Activated T-cell treated with anti-CD3 and anti-CD28 coated beads for 24 hours (primary cell): ENCODE measurements at places on chromosomes 7 and 10.

- DNase-seq: no peak
These were observed 891.1 kb upstream of the AUTS2 start for GRCh38 chr7:68707159-68707558.

GRCh38 chr10:24351961-24352360, 143.0 kb downstream of the KIAA1217 start:
- no peak for DNase-seq

- DNase-seq: no peak
These were observed 811 bp upstream of the ARHGAP12 start for GRCh38 chr10:31929261-31930022.

DNA sequence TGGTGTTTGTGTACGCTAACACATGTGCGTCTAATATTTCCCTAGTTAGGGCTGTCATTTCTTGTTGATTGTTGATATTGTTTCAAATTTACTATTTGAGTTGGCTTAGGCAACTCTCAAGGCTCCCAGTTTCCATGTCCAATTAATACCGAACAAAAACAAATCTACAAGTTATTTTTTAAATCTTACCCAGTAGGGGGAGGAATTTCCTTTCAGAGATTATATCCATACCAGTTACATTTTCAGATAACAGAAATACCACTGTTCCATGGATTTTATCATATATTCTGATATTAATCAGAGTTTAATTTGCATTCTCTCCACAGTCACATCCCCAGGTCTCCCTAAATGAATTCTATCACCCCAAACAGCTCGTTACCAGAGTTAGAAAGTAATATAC, 7.2 kb upstream of the AKR1B10 start:
- no peak for DNase-seq

- DNase-seq: no peak
These were observed 41.7 kb downstream of the SGMS1 start for GRCh38 chr10:50582046-50582445.

- no peak for DNase-seq
These were observed 15.5 kb downstream of the TUBGCP2 start for GRCh38 chr10:133292919-133293809.

GRCh38 chr7:102834999-102835398, 77.8 kb upstream of the LRRC17 start:
- DNase-seq: peak; percentile 4

- DNase-seq: no peak
These were observed 103.0 kb downstream of the TCF7L2 start for GRCh38 chr10:113053091-113053490.

GRCh38 chr10:79445977-79446757, 743 bp upstream of the ZCCHC24 start:
- no peak for DNase-seq

DNA sequence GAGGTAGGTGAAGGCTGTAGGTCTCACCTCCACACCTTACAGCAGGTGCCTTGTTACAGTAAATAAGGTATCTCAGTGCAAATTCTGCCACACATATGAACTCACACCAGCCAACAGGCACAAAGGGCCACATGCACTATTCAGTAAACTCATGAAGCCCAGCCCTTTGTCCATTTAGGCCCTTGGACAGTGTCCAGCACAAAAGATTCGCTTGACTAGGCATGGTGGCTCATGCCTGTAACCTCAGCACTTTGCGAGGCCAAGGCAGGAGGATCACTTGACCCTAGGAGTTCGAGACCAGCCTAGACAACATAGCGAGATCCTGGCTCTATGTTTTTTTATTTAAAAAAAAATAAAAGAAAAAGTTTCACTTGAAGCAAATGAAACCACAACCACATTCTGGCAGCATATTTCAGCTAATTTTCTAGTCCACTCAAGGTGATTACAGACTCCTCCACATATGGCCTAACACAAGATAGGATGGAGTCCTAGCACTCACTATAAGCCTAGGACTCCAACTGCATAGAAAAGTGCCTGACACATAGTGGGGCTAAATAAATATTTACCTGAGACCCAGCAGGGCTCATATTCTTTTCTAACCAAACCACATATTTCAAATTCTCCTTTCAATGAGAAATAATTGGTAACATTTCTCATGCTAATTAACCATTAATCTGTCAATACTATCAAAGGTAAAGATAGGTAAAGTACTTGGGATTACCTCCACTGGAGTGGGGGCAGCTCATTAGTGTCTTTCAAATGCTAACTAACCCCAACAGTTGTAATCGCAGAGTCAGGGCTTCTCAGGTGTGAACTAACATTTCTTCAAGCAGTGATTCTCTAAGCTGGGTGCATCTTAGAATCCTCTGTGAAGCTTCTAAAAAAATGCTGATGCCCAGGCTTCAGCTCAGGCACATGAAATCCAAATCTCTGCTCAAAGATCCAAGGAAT, 4.5 kb upstream of the ANKRD1 start:
- DNase-seq: no peak

- DNase-seq: no peak
These were observed 504.1 kb downstream of the SDK1 start for GRCh38 chr7:3805151-3805550.

- DNase-seq: no peak
These were observed 201.9 kb downstream of the MALRD1 start for GRCh38 chr10:19250546-19250945.

GRCh38 chr7:1452205-1452604, 7.1 kb downstream of the MICALL2 start:
- DNase-seq: no peak

- no peak for DNase-seq
These were observed 616.4 kb downstream of the SDK1 start for GRCh38 chr7:3917436-3917835.

DNA sequence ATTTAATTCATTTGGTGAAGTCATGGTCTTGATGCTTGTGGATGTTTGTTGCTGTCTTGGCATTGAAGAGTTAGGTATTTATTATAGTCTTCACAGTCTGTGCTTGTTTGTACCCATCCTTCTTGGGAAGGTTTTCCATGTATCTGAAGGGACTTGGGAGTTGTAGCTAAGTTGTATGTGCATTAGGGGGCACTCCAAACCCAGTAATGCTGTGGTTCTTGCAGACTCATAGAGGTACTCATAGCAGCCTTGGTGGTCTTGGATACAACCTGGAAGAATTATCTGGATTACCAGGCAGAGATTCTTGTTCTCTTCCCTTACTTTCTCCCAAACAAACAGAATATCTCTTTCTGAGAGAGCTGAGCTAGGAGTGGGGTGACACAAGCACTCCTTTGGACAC, 93.2 kb downstream of the ADCYAP1R1 start:
- no peak for DNase-seq

DNA sequence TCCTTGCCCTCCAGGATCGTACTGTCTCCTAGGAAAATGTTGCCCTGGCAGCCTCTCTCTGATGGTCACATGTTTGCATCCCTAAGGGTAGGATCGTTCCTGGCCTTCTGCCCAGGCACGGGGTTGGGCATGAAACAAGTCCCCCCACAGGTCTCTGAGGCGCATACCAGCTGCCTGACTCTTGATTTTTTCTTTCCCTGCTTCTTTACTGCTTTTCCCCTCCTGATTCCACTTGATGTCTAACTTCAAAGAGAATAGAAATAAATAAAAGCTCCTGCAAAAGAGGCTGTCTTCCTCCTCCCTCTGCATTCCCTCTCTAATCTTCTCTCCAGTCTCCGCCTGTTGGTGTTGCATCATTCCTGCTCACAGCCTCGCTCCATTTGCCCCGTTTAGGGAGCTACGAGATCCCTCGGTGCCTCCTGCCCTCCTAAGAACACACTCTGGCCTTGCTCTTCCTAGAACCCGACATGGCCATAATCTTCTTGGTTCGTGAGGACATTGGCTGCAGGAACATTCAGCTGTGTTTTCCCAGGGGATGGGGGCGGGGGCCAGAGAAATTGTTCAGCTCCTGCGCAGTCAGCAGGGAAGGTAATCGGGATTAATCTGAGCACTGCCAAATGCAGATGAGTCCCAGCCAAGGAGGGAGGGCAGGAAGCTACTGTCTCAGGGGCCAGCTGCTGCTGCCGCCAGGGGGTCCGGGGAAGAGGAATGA, 26.0 kb downstream of the LEP start:
- no peak for DNase-seq

- DNase-seq: no peak
These were observed 361.5 kb downstream of the FRMD4A start for GRCh38 chr10:13969118-13969791.

DNA sequence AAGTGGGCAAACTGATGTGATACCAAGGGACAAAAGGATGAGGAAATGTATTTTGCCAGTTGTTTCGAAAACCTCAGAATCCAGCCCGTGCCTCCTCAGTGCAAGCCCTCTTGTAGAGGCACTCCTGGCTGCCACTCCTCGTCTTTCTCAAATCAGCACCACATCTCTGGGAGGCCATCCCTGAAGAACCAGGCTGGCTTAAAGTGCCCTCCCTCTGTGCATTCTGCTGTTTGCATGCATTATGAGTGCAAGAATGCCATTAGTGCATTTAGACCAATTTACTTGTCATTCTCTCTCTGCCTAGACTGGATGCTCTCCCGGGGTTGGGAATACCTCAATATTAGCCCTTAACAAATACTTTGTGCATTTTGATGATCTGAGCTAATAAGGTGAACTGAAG, 19.9 kb upstream of the FAM180A start:
- no peak for DNase-seq

- DNase-seq: no peak
These were observed 55.7 kb upstream of the HECTD2 start for GRCh38 chr10:91354166-91355075.

DNA sequence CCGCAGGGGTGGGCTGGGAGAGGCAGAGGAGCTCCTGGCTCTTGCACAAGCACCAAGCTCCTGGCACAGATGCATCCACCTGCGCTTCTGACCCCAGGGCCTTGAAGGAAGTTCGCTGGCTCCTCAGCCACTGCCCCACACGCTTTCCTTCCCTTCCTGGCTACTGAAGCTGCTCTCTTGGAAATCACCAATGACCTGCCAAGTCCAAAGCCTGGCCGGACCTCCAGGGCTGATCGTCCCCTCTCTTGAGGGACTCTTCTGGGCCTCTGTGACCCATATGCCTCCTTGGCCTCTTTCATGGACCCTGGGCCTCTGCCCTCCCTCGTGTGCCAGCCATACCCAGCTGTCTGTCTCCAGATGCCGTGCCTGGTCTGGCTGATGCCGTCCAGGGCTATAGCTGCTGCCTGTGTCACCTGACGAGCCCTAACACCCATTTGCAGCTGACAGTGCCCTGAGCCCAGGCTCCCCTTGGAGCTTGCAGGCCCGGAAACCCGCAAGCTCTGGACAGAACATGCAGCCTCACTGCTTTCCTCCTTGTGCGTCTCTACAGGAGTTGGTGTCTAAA, 113.4 kb downstream of the PRKAG2 start:
- no peak for DNase-seq

- no peak for DNase-seq
These were observed 38.1 kb downstream of the ELMO1 start for GRCh38 chr7:37410305-37411229.

- no peak for DNase-seq
These were observed 73.4 kb upstream of the INSIG1 start for GRCh38 chr7:155224116-155224811.

GRCh38 chr7:88590963-88591362, 168.5 kb upstream of the ZNF804B start:
- no peak for DNase-seq

DNA sequence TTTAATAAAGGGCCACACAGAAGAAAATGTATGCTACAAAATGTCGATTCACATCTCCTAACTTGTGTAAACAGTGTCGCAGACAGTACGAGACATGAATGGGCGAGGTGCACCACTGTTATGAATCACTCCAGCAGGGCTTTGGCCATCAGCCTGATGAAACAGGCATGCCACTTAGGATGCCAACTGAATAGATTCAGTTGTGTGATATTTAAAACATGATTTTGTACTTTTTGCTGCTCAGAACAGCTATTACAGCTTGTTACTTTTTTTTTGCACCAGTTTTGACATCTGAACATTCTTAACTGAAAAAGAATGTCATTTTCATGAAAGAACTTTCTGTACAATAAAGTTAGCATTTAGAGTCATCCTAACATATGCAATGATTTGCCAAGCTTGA, 138.1 kb downstream of the VTI1A start:
- no peak for DNase-seq

GRCh38 chr7:94394437-94395140, at the start of gene COL1A2:
TSS of gene COL1A2 (plus strand) at chr7:94394895. CDS start at chr7:94395032, 137 bp downstream.
- no peak for DNase-seq

DNA sequence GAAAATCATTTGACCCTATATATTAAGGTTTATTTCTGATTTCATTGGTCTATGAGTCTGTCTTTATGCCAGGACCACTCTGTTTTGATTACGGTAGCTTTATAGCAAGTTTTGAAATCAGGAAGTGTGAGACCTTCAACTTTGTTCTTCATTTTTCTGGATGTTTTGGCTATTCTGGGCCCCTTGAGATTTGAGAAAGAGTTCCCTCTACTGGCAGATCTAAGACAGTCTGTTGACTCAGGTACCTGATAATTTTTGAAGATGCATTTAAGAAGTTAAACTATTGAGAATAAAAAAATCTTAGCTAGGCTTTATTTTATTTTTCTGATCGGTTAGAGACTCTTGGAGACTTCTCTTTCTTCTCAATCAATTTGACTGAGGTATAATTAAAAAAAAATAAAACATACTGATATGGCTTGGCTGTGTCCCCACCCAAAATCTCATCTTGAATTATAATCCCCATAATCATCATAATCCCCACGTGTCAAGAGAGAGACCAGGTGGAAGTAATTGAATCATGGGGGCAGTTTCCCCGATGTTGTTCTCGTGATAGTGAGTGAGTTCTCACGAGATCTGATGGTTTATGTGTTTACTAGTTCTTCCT, 209.2 kb downstream of the SNX10 start:
- DNase-seq: no peak

GRCh38 chr10:1068380-1069361, 12.5 kb downstream of the WDR37 start:
- DNase-seq: no peak

DNA sequence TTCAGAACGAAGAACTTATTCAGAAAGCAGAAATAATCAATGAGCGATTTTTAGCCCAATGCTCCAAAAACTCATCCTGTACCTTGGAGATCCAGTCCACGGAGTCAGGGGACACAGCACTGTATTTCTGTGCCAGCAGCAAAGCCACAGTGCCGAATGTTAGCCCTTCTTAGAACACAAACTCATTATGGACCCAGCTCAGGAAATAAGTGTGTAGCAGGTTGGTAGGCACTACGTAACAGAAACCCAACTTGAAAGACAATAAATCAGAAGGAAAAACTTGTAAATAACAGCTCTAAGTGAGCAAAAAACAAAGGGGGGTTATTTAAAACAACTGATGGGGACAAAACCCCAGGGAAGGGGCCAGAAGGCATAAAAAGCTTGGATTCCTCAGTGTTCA, 112.0 kb upstream of the PRSS1 start:
- no peak for DNase-seq

DNA sequence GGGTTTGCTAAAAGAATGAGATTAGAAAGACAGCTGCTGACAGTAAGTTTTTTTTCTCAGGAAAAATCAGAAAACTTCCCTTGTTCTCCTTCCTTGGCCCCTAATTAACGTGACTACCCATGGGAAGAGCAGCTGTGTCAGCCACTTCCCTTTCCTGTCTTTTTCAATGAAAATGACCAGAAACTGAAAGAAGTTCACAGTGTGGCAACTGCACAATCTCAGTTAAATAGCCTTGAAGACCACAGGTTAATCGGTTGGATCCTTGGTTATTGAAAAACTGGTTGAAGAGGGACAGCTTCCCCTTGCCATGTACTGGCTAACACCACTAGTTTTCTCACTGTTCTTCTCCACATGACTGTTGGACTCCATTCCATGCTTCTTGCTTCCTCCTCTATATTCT, 148.8 kb upstream of the AGR3 start:
- DNase-seq: no peak
